Effector CD4-positive, alpha-beta T cell (primary cell): ENCODE measurements at places on chromosomes 7 and 10.
A peak's percentile ranks its signal among the peaks of the same experiment; 100 is the strongest.

GRCh38 chr7:8321312-8321711 lies 59.3 kb upstream of the ICA1 start:
- no peak for DNase-seq

- peak; percentile 66 for DNase-seq
Measured at GRCh38 chr10:23314835-23315239, 29.8 kb downstream of the C10orf67 start.

- no peak for DNase-seq
Measured at GRCh38 chr10:14327527-14327926, 3.2 kb downstream of the FRMD4A start.

DNA sequence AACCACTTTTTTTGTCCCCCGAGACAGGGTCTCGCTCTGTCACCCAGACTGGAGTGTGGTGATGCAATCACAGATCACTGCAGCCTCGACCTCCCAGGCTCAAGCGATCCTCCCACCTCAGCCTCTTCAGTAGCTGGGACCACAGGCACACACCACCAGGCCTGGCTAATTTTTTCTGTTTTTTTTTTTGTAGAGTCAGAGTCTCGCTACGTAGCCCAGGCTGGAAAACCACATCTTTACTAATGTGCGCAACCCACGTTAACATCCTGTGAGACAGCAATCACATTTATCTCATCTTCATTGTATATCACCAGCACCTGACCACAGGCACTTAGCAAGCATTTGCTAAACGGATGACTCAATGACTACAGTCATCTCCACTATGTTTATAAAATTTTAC lies 77.8 kb upstream of the ATP6V0A4 start:
- DNase-seq, result peak; percentile 41

- no peak for DNase-seq
Measured at GRCh38 chr10:16987206-16987621, 142.4 kb downstream of the CUBN start.

- DNase-seq, result no peak
Measured at GRCh38 chr10:69801434-69802315, at the start of gene COL13A1. TSS of gene COL13A1 (plus strand) at chr10:69801906. CDS start at chr10:69802424, 518 bp downstream.

GRCh38 chr7:44439926-44440325 lies 50.5 kb downstream of the NUDCD3 start:
- DNase-seq, result no peak

- DNase-seq, result no peak
Measured at GRCh38 chr7:22909917-22910316, 87.3 kb upstream of the TOMM7 start.

- no peak for DNase-seq
Measured at GRCh38 chr7:155803418-155804376, 8.6 kb downstream of the SHH start.

DNA sequence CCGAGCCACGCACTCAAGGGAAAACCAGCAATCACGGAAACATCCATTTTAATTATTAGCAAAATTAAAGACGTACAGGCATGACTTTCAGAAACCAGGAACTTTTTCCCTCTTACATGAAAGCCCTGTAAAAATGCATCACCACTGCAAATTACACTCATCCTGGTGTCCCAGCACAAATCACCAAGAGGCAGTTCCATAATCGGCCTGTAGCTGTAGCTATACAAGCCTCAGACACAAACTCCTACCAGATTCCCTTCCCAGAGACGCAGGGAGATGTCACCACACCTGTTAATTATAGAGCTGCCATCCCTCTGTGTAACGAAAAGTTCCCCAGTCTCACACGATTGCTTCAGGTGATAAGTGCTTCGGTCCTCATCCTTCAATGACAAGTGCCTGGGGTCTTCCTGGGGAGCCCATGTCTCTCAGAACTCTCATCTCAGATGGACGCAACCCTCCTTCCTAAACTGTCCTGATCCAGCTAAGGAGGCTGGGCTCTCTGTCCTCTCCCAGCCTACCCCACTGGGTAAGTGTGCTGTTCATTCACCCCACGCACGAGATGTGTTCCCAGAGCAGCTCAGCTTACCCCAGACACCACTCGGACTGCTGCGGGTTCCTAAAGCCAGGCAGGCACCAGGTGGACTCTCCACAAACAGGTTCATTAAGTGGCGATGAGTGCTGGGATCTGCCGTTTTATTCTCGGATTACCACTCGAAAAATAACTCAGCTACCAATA lies 5.9 kb downstream of the FGFR2 start:
- DNase-seq, result no peak

GRCh38 chr7:14754631-14755030 lies 147.9 kb downstream of the DGKB start:
- DNase-seq, result no peak
